Left lung (tissue), 14 donors: ENCODE measurements at places on chromosomes 13 and 19.

GRCh38 chr13:74080762-74081161 is 53.4 kb downstream of the KLF12 start:
- no peak for DNase-seq

DNA sequence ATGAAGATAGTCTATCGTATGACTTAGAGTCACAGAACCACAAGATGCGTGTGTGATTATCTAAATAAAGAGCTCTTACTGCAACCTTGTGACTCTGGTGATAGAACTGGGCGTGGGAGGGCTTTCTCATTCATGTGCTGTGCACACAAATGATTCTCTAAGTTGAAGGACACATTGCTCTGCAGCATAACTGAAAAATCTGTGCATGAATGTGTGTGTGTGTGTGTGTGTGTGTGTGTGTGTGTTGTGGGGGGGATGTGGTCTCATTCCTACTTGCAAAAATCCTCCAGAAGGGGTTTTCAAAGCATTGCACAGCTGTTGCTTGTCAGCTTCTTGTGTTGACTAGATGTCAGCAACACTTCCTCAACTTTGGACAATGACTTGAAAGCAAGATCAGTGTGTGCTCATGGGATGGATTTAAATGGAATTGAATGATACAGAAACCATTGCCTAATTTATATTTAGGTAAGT is 22.4 kb downstream of the LRCH1 start:
- no peak for DNase-seq

DNA sequence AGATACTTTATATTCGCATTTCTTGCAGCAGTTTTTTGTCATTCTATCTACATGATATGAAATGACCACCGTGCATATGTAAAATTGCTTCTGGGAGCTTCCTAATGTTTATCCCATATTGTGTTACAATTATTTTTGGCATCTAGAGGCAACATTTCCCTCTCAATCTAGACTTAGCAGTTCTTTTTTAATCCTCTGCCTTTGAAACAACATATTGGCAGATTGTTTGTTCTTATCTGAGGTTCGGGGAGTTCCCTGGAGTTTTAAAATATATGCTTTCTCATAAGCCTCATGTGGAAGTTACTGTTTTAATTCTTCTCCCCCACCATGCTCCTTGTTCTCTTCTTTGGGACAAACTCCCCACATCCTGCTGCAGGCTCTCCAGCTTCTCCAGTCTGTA is 130.1 kb upstream of the SLC10A2 start:
- DNase-seq, result peak; percentile 20

GRCh38 chr13:22505489-22505888 is 675.3 kb upstream of the SGCG start:
- peak; percentile 49 for DNase-seq

GRCh38 chr13:46553521-46553885 is 533 bp downstream of the LRCH1 start:
- DNase-seq, result no peak
